ENCODE measurements at places on chromosomes 2 and 18.

- DNase-seq, result no peak
Observed at GRCh38 chr18:26540043-26540628, 8.2 kb downstream of the KCTD1 start.

GRCh38 chr2:54038835-54039234 is 68.0 kb upstream of the PSME4 start:
- DNase-seq, result no peak

- DNase-seq, result no peak
Observed at GRCh38 chr18:75880925-75881504, 453.5 kb upstream of the SMIM21 start.

- peak; percentile 62 for DNase-seq
Observed at GRCh38 chr2:28445448-28446258, 50.2 kb upstream of the PLB1 start.

- no peak for DNase-seq
Observed at GRCh38 chr2:200302940-200303727, 3.4 kb upstream of the SPATS2L start.

DNA sequence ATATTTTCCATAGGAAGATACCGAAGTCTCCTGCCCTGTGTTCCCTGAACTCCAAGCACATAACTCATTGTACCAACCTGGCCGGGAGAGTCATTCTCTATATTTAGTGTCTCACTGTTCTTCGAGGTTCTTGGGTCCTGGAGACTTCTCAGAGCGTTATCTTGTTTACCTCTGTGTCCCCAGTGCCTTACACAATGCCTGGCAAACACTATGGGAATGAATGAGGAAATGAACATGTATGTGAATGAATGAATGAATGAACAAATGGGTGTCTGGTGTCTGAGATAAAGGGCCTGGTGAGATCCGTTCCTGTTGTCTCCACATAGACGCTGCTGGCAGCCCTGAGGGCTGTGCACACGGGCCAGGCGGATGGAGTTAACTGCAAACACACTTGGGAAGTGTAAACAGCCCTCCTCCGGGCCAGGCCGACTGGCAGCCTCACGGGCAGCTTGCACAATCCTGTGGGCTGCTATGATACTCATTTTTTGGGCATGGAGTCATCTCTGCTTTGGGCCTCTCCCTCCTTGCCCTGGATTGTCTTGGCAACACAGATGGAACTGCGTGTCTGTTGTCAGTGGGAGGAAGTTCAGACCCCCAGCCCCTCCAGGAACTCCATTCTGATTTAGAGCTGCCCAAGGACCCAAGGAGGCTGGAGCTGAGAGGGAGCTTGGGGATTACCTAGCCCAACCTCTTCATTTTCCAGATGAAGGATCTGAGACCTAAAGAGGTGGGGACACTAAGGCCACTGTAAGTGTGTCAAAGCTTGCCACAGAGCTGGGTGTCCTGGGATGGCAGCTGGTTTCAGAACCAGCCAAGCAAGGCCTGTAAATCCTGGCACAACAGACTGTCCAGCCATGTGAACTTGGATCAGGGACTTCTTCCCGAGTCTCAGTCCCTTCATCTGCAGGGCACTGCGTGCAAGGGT is 124.4 kb downstream of the INHBB start:
- DNase-seq, result peak; percentile 33

- no peak for DNase-seq
Observed at GRCh38 chr2:41965173-41965908, 82.5 kb upstream of the PKDCC start.

Data from smooth muscle cell of the brain vasculature (primary cell).